AG08396 (cell line): ENCODE measurements at places on chromosomes 1 and 21.

DNA sequence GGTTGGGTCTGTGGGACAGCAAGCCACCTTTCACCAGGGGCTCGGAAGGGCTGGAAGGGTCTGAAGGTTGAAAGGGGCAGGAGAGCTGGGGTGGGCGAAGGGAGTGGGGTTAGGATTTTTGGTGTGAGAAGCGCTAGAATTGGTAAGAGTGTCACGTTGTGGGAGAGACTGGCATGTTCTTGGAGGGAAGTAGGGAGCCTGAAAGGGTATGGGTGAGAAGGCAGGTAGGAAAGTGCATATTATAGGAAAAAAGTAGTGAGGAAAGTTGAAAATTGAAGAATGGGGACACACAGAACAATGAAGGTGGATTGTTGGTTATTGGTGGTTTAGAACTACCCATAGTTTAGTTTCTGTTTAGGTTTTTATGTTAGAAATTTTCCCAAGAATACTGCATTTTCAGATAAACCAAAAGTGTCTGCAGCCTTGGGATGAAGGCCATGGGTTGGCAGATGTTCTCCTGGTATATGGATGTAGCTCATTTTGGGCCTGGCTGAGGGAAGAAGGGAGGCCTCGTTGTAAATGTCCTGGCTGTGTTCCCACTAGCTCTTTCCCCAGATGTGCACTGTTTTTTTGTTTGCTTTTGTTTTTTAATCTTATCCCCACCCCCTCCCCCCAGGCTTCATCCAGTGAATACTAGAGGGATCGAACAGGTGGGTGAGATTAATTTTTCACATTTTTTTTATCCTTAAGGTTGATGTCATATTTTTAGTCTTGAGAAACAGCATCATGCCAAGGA, 1.2 kb downstream of the LRRC42 start:
- no peak for DNase-seq

DNA sequence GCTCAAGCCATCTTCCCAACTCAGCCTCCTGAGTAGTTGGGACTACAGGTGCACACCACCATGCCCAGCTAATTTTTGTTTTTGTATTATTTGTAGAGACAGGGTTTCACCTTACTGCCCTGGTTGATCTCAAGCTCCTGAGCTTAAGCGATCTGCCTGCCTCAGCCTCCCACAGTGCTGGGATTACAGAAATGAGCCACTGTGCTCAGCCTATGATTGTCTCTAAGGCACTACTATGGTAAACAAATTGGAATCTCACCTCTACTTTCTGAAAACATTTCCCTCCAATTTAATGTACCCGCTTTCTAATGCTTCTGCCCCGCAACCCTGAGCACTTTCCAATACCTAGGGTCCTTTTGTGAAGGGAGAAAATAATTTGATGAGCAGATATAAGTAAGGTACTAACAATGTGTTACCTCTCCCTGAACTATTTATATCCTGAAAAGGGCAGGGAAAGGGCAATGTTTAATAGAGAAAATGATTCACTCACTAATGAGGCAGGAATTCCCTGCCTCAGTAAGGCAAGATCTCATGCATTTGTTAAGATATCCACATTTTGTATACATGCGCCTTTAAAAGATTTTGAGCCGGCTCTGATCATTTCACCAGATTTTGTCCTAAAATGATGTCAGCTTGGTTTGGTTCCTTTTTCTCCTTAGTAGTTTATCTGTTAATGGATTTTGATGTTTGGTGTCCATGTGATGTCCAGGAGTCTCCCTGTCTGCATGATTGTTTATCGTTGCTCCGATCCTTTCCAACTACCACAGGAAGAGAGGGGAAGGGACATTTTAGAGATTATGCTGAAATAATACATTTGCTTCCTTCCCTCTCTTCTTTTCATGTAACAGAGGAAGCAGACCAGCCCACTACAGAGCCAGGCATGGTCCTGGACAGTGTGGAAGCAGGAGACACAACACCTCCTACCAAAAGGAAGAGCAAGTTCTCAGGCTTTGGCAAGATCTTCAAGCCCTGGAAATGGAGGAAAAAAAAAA, 47.3 kb upstream of the RCC1 start:
- peak; percentile 9 for DNase-seq

- DNase-seq = no peak
These were observed 936 bp upstream of the NCAM2 start for GRCh38 chr21:20997311-20997635.

GRCh38 chr1:55064861-55065263, 25.5 kb downstream of the PCSK9 start:
- peak; percentile 68 for DNase-seq

- no peak for DNase-seq
These were observed 72.0 kb upstream of the DUSP10 start for GRCh38 chr1:221813887-221814286.

DNA sequence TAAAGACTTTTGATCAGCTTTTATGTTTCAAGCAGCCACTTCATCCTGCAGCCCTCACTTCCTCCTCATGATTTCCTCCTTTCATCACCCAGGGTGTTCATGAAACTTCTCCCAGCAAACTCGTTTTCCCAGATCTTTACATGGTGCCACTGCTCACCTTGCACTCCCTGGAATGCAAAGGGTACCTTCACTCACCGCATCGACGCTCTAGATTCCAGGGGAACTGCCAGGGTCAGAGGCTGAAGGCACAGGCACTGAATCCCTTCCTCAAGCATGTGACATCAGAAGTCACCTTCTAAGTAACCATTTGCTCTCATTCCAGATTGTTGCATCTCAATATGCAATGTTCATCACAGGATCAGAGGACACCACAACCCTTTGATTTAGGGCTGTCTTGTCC, 82.8 kb downstream of the PRKAB2 start:
- DNase-seq = no peak

GRCh38 chr1:234730770-234731568, 121.0 kb upstream of the IRF2BP2 start:
- DNase-seq = peak; percentile 67

DNA sequence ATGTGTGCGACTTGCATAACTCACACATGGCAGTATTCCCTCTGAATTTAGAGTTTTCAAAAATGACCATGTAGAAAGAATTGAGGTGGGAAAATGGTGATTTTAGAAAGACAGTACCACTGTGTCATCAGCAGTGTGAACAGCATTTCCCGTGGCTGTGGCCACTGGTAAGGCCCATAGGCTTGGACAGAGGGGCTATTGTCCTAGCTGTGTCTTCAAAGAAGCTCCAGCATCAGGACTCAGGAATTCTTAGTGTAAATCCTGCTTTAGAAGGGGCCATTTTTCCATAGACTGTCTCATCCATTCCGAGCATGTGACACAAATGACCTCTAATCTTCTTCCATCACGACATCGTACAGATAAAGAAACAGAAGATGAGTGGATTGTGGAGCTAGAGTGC, 119.3 kb upstream of the BACE2 start:
- no peak for DNase-seq
